ENCODE measurements at places on chromosomes 1 and 21.

- DNase-seq, result no peak
Observed at GRCh38 chr1:65963156-65963888, 170.6 kb downstream of the PDE4B start.

DNA sequence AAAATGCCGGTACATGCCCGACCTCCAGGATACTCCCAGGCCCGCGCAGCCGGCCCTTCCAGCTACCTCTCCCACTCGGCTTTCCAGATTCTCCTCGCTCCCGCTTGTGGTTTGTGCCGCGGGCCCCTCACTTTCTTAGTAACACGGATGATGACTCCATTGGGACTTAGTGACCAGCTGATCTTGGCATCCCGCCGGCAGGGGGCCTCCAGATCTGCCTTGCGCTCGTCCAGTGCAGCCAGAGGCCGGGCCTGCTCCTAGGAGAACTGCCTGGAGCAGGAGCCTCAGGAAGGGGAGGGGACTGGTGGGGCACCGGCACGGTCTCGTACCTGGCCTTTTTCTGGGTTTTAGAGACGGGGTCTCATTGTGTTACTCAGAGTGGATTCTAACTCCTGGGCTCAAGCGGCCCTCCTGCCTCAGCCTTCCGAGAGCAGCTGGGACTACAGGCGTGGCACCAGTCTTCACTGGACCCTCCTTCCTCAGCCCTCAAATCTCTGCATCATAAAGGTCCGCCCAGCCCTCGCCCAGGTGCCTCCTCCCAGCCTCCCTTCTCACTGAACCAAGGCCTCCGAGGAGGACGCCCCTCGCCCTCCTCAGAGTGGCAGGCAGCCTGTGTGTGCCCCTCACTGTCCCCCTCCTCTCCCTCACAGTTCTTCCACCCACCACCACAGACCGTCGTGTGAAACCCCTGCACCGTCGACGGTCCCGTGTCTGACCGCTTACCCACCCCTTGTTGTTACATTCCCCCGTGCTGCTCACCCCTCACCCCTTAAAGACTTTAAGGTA, 78.6 kb downstream of the SLC25A24 start:
- no peak for DNase-seq

GRCh38 chr21:41367301-41367944, 5.6 kb downstream of the MX2 start:
- no peak for DNase-seq

DNA sequence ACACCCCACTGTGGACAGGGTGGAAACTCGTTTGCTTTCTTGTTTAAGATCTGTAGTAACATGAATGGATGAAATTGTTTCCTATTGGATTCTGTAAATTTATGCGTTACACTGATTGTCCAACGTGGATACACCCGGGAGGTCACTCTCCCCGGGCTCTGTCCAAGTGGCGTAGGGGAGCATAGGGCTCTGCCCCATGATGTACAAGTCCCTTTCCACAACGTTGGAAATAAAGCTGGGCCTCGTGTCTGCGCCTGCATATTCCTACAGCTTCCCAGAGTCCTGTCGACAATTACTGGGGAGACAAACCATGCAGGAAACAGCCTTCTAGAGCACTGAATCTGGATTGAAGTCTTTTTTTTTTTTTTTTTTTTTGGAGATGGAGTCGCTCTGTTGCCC, 1.4 kb downstream of the RCC1 start:
- no peak for DNase-seq

DNA sequence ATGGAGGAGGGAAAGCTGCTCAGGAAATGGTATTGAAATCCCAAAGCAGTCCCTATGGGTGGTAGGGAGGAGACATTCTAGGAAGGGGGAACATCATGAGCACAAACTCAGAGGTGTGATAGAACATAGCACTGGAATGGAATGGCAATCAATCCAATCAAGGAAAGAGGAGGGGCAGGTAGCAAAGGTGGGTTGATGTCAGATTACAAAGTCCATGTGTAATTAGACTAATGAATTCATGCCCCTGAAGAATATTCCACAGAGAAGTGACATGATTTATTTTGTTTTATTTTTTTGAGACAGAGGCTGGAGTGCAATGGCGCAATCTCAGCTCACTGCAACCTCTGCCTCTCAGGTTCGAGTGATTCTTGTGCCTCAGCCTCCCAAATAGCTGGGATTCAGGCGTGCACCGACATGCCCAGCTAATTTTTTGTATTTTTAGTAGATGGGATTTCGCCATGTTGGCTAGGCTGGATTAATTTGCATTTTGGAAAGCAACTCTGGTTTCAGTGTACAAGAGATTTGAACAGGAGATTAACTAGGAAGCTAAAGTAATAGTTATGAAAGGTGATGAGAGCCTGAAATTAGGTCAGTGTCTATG, 36.1 kb downstream of the DEGS1 start:
- DNase-seq, result no peak

GRCh38 chr1:234537236-234537635, 58.3 kb upstream of the TARBP1 start:
- DNase-seq, result no peak

DNA sequence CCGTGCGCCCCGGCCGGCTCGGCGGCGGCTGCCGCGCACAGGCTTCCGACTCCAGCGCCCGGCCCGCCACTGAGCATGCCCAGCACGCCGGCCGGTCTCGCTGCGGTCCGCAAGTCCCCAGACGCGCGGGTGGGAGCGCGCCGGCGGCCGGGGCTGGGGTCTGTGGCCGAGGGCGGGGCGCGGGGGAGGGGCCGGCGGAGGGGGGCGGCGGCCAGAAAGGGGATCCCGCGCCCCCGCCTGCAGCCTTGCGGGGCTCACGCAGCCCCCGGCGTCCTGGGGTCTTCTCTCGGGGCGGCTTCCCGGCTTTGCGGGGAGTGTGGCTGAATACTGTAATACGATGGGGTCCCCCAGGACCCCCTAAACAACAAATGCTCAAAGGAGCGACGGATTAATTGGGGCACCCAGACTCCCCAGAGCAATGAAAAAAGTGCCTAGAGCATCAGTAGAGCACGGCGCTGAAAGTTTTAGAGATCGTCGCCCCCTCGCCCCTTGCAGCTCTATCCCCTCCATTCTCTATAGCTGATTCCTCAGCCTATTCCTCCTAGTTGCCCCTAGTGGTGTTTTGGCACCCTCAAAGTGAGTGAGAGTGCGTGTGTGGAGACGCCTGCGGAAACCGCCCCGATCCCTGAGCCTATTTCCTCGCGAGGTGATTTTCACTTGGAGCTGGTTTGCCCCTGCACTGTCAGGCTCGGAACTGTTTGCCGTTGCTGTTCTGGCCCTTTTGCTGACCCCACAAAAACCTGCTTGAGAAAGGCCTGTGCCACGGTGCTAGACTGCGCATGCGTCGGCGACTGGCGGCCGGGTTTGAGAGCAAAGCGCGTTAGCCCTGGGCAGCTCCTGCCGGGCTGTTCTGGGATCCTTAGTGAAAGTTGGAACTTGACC, at the start of gene VAV3:
Gene VAV3, minus strand, starts transcription at position 71 of the 882 bp plus-strand sequence. CDS start 311 bp downstream, outside the sequence.
- DNase-seq, result peak; percentile 25

- DNase-seq, result no peak
Observed at GRCh38 chr1:53114581-53115400, 27.6 kb downstream of the SLC1A7 start.

- no peak for DNase-seq
Observed at GRCh38 chr1:165675794-165676193, 22.6 kb downstream of the ALDH9A1 start.

- no peak for DNase-seq
Observed at GRCh38 chr1:235069577-235070563, 58.8 kb downstream of the TOMM20 start.

GRCh38 chr1:213492161-213493041, 441.4 kb downstream of the RPS6KC1 start:
- no peak for DNase-seq

DNA sequence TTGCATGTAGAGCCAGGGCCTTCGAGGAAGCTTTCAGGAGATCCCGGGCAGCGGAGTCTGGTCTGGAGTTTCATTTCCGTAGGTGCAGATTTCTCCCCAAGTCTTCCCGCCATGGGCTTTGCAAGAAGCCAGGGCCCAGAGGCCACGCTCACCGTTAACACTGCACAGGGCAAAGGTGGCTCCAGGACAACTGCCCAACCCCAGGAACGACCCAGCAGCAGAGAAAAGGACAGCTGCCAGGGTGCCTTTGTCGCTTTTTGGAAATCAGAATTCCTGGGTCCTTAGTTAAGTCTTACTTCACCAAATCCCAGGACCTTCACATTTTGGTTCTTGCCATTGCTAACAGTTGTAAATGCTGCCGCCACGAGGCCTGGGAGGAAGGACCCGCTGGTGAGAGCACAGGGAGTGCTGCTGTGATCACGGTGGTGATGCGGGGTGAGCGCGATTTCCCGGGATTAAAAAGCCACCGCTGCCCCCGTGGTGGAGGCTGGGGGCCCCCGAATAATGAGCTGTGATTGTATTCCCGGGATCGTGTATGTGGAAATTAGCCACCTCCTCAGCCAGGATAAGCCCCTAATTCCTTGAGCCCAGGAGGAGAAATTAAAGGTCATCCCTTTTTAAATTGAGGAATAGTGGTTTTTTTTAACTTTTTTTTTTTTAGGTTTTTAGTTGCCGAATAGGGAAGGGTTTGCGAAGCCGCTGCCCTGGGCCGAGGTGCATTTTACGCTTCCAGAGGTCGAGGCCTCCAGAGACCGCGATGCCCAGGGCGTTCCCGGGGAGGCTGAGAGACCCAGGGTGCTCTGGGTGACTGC, 8.2 kb downstream of the SIM2 start:
- DNase-seq, result no peak

DNA sequence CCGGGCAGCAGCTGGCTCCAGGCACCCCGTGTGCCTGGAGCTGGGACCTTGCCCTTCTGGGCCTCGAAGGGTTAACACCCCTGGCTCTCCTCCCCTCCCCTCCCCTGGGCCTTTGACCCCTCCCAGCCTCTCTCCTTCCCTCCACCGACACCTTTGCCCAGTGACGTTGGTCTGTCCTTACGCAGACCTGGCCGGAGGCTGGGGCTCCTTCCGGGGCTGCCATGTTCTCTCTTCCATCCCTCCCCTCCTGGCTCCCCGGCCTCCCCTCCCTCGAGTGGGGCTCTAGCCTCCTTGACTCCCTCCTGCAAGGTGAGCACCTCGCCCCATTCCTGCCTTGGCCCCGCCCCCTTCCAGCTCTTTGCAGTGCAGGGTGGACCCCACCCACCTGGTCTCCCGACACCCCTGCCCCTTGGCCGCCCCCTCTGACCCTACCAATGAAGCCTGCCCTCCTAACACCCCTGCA, at the start of gene TMEM82:
Gene TMEM82, plus strand, starts transcription at position 161 of the 463 bp plus-strand sequence. Its CDS starts 61 bp downstream, at position 222.
- DNase-seq, result no peak

DNA sequence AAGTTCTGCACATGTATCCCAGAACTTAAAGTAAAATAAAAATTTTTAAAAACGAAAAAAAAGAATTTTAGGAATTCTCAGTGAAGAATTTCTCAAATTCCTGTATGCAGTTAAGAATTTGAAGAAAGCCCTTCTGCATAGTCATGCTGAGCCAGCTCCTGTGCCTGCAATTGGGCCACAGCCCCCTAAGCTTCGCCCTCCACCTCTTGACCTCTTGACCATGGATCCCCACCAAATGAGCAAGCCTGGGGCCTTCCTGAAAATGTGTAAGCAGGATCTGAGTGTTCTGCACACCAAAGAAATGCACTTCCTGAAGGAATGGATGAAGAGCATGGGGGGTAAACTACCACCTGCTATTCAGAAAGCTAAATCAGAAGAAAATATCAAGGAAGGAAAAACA, 52.0 kb downstream of the NBPF6 start:
- DNase-seq, result no peak

DNA sequence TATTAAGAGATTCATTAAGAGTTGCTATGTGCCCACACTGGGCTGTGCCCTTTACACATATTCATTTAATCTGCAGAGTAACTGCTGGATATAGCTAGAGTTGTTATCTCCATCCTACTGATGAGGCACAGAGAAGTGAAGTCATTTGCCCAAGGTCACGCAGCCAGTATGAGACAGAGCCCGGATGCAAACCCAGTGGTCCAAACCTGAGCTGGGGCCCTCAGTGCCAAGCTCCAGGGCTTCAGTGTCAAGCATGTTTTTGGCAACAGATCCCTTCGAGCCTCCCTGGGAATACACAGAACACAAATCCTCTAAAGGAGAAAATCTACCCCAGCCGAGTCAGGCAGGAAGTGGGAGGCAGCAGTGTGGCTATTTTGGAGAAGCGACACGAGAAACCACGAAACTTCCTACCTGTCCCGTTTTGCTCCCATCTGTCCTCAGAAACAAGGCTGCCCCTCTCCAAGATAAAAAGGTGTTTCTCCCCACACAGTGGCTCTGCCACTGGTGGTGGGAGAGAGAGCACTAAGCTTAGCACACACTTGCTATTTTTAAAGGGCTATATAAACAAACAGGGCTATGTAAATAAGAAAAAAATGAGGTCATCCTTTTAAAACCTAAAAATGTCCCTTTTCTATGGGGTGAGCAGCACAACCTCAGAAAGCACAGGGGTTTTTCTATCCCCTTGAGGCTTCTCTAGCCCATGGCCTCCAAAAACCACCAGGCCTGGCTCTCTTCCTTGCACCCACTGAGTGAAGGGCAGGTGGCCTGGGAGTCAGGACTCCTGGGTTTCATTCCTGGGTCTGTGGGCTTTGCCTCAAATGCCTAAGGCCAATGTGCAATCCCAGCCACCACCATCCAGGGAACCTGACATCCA, 138.6 kb upstream of the EDN2 start:
- peak; percentile 48 for DNase-seq

DNA sequence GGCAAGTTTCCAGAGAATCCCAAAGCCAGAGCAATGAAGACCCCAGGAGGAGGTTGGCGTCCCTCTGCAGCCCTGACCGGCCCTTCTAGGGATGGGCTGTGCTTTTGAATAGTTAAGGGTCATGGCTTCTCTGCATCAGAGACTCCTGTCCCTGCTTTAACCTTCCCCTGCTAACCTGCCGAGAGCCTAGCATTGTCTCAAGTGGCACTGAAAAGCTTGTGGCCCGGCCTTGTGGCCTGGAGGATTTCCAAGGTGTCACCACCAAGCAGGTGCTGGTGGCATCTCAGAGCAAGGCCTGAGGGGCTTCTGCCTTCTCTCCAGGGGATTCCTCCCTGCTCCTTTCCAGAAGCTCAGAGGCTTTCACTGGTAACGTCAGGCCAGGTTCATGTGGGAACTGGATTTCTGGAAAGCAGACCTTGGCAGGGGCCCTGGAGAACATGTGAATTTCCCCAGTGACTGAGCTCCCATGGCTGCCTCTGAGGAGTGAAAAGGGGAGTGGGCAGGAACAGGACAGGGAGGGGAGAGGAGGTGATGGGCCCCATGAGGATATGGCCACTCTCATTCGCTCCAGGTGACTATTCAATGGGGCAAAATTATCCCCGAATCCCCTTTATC, 409.9 kb downstream of the PTPRU start:
- no peak for DNase-seq

GRCh38 chr1:79287982-79288381, 281.5 kb upstream of the ADGRL4 start:
- DNase-seq, result no peak

DNA sequence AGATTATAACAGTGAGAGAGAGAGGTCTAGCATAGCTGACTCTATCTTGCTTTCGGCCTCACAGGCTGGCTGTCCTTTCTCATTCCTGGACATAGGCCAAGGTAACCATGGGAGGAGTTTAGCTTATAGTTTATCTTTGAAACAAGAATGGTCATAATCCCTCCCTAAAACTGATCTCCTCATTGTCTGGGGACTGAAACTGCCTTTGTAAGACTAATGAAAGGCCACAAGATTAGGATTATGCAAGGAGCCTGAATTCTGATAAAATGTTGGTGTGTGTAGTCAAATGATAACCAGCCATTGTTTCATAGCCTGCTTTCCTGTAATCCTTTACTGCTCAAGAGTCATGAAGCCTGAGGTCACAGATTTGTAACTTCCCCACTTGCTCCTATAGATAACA, 131.9 kb upstream of the LYPLAL1 start:
- DNase-seq, result no peak

GRCh38 chr1:152020849-152021248, 16.0 kb downstream of the S100A11 start:
- no peak for DNase-seq

- no peak for DNase-seq
Observed at GRCh38 chr1:177669161-177669560, 300.7 kb downstream of the SEC16B start.

- no peak for DNase-seq
Observed at GRCh38 chr1:9293241-9293532, 493 bp downstream of the SPSB1 start.
